A549 (cell line): ENCODE measurements at places on chromosomes 6 and 20.

GRCh38 chr6:8059129-8059528 is 5.1 kb downstream of the BLOC1S5 start:
- DNase-seq, result no peak

GRCh38 chr20:12068121-12068520 is 150.4 kb downstream of the BTBD3 start:
- DNase-seq, result no peak

DNA sequence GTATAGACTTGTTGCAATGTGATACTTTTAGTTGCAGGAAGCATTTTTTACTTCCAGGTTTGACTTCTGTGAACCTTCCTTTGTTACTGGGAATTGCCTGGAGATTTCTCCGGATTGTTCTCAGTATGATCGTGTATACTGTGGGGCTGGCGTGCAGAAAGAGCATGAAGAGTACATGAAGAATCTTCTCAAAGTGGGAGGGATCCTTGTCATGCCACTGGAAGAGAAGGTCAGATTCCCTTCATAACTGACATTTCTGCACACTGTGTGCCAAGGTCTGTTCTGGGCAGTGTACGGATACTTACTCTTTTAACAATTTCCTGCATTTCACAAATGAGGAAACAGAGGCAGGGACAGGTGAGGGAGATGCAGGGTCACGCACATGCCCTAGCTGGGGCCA is 9.7 kb downstream of the PCMTD2 start:
- DNase-seq, result no peak

DNA sequence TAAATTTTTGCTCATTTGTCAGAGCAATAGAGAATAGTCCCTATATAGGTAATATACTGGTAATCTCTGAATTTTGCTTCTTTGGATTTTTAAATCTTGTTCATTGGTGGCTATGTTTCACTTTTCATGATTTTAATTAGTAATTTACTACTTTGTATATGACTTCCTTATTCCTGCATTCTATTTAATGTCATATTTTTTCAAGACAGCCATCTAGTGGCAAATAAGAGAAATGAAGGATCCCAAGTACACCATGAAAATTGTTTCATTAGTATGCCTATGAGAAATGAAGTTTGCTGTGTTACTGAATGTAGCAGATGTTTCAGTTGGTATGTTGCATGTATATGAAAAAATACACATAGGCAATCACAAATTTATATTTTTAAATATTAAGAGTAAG is 82.4 kb downstream of the ZNF292 start:
- DNase-seq, result peak; percentile 4

- no peak for DNase-seq
These were observed 10.4 kb downstream of the TRAPPC3L start for GRCh38 chr6:116535109-116535508.

- no peak for DNase-seq
These were observed 106.3 kb upstream of the TBX18 start for GRCh38 chr6:84870672-84871071.

- DNase-seq, result no peak
These were observed 188.6 kb downstream of the GJA10 start for GRCh38 chr6:90082847-90083246.

DNA sequence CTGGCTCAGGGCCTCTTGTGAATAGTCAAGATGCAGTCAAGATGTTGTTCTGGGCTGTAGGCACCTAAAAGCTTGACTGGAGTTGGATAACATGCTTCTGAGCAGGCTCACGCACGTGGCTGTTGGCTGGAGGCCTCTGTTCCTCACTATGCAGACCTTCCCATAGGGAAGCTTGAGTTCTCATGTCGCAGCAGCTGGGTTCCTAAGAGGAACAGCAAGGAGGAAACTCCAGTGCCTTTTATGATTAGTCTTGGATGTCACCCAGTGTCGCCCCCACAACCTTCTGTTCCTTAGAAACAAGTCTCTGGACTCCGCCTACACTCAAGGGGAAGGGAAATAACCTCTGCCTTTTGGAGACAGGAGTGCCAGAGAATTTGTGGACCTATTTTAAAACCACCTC is 210.7 kb downstream of the BCAS1 start:
- DNase-seq, result no peak

DNA sequence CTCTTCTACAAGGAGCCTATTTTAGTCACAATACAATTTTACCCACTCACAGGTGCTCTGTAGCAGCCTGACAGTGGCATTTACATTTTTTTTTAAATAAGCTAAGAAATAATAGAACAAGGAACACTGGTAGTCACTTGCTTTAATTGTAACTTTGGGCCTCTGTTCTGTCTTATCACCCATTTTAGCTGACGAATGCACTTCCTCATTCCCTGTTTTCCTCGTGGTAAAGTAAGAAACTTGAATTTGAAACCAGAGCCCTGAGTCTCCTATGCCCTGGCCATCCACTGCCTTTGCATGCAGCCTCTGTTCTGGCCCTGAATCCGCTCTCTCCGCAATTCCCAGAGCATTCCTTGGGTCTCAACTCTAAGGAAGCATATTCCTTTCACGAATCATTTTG is 550.6 kb downstream of the PTPRT start:
- DNase-seq, result no peak

DNA sequence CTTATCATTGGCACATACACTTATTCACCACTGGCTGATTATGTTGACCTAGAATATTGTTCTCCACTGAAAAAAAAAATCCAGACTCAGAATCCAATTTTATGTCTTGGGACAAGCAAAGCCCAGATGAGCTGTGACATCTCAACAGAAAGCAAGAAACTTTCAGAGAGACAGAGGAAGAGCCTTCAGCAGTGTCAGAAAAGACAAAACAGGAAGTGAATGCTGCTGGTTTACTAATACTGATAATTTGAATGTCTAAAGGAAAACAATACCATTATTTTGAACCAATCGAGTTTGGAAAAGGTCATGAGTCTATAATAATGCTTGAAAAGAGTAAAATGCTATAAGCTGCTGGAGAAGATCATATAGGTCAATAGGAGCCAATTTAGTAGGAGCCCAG is 179.8 kb upstream of the RIMS1 start:
- DNase-seq, result no peak
